ENCODE measurements at places on chromosomes 5 and 9.
A peak's percentile ranks its signal among the peaks of the same experiment; 100 is the strongest.

DNA sequence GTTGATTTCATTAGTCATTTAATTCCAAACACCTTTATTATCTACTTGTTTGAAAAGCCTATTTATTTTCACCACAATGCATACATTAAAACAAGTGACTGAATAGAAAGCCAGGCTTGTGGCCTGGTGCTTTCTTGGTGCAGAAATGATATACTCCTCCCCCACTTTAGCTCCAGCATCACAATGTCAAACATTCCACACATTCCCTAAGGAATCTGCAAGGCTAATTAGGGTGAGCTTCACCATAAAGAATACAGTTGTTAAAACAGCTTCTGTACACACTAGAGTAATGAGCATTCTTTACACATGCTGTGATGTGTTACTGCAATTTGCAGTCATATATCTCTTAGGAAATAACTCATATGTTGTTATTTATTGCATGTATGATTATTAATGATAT is 705.7 kb downstream of the CETN3 start:
- no peak for DNase-seq

GRCh38 chr5:95842854-95843544 is 20.5 kb upstream of the GLRX start:
- DNase-seq, result peak; percentile 60

DNA sequence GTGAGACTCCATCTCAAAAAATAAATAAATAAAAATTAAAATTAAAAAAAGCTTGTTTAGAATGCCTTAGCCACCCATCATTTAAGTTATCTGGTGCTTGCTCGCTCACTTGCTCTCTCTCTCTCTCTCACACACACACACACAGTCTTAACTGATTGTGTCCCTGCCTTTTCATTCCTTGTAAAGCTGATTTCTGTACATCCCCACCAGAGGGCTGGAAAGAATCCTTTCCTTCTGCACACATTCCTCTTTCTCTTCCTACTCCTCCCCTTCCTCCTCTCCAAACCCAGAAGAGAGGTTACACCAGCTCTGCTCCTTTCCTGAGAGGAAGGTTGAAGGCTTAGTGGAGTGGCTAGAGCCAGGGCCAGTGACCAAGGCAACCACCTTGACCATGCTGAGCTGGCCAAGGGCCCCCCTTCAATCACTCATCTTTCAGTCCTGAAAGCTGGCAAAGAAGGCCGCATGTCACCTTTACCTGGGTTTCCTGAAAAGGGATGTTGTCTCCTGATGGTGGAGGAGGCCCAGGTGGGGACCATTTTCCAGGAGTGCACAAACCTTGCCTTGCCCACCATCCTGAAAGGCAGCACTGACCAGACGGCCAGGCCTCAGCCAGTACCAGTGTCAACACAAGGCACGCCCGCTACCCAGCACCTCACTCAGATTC is 25.6 kb downstream of the STK10 start:
- no peak for DNase-seq

DNA sequence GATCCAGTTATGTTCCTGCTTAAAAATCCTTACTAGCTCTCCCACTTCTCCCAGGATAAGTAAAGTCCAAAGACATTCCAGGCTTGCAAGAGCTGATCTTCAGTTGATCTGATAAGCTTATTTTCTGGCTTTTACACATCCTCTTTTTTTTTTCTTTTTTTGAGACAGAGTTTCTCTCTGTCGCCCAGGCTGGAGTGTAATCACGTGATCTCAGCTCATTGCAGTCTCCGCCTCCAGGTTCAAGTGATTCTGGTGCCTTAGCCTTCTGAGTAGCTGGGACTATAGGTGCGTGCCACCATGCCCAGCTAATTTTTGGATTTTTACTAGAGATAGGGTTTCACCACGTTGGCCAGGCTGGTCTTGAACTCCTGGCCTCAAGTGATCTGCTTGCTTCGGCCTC is 37.3 kb upstream of the PTPN3 start:
- DNase-seq, result no peak

- DNase-seq, result peak; percentile 94
Measured at GRCh38 chr5:129094087-129094923, at the start of gene ISOC1. TSS of gene ISOC1 (plus strand) at chr5:129094749. CDS start at chr5:129094767, 18 bp downstream.

DNA sequence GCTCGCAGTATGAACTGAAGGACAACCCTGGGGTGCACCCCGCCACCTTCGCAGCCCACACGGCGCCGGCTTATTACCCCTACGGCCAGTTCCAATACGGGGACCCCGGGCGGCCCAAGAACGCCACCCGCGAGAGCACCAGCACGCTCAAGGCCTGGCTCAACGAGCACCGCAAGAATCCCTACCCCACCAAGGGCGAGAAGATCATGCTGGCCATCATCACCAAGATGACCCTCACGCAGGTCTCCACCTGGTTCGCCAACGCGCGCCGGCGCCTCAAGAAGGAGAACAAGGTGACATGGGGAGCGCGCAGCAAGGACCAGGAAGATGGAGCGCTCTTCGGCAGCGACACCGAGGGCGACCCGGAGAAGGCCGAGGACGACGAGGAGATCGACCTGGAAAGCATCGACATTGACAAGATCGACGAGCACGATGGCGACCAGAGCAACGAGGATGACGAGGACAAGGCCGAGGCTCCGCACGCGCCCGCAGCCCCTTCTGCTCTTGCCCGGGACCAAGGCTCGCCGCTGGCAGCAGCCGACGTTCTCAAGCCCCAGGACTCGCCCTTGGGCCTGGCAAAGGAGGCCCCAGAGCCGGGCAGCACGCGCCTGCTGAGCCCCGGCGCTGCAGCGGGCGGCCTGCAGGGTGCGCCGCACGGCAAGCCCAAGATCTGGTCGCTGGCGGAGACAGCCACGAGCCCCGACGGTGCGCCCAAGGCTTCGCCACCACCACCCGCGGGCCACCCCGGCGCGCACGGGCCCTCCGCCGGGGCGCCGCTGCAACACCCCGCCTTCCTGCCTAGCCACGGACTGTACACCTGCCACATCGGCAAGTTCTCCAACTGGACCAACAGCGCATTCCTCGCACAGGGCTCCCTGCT is 3.8 kb downstream of the IRX1 start:
- DNase-seq, result no peak

DNA sequence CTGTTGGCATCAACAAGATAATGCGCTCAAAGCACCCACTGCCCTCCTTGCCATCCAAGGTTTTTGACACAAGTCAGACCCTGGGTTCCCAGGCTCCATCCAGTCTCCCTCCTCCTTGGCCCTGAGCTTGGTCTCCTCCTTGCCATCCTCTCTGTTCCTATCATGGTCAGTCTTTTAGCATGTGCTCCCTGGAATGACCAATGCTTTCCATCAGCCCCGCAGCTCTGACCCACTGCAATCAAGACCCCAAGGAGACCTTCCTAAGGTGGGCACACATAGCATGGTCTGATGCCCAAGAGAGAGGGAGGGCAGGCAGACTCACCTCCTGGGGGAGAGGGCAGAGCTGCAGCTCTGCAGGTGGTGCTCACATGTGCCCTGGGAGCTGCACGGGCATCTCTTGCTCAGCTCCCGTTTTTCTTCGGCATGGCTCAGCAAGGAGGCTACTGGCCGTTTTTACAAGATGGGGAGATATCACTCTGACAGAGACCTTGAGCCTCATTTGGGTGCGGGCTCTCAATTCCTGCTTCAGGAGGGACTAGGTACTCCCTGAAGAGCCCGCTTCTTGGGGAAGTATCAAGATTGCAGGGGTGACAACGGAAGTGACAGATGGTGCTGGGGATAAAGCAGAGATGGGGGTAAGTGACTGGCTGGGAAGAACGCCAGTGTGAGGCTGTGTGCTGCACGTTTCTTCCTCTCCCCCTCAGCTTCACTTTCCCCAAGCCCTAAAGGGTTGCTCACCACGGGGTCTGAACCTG is 3.3 kb downstream of the SEPTIN8 start:
- DNase-seq, result no peak

DNA sequence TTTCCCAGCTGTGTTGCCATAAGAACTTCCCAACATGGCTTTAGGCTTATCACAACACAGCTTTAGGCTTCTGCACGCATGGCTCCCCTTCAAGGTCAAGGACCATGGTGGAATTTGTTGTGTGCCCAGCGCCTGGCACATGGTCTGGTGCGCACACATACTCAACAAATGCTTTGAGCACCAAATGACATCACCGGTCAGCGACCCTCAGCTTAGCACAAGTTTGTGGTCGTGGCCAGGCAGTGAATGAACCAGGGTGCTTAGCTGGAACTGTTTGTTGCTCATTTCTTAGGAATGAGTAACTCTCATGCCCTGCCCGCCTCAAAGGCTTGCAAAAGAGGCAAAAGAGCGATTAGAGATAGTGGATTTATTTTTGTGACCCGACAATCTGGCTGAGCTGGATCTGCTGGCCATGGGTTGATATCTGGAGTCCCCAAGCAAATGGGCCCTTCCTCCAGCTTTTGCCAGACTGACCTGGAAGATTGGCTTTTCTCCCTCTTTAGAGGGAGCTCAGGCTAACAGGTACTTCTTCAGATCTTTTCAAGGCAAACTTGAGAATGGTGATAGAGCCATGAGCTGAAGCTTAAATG is 58.9 kb downstream of the DAP start:
- no peak for DNase-seq

- DNase-seq, result no peak
Measured at GRCh38 chr9:97293207-97293721, 14.2 kb upstream of the CCDC180 start.

GRCh38 chr9:121930956-121931355 is 162.2 kb downstream of the TTLL11 start:
- no peak for DNase-seq

- no peak for DNase-seq
Measured at GRCh38 chr5:116032094-116032517, at the start of gene ARL14EPL. TSS of gene ARL14EPL (plus strand) at chr5:116032472. CDS start at chr5:116051466, 18,994 bp downstream.

GRCh38 chr5:59768152-59769040 is 125.1 kb downstream of the PDE4D start:
- DNase-seq, result peak; percentile 21

GRCh38 chr9:33273972-33274328 is 9.1 kb downstream of the CHMP5 start:
- no peak for DNase-seq

- DNase-seq, result no peak
Measured at GRCh38 chr9:15529566-15530324, 19.0 kb upstream of the PSIP1 start.

- DNase-seq, result no peak
Measured at GRCh38 chr9:107147134-107147533, 135.9 kb upstream of the RAD23B start.

GRCh38 chr9:71897577-71897976 is 13.4 kb downstream of the ABHD17B start:
- no peak for DNase-seq

GRCh38 chr5:67681703-67682102 is 485.1 kb upstream of the CD180 start:
- DNase-seq, result no peak

DNA sequence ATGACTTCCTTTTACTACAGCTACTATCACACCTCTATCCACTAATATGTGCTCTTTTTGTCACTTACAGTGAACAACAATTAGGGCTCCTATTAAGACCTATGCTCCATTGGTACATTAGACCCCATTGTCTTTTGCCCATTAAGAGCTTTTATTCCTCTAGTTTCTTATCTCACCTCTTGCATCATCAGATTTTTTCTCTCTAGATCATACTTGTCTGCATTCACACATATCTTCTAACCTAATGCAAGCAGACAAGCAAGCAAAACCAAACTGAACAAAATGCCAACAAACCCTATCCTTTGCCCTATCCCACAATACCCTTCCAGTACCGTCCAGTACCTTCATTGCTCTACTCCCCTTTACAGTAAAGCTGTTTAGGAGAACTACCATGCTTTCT is 10.1 kb upstream of the RBM27 start:
- DNase-seq, result no peak

GRCh38 chr5:18010053-18010452 is 375.8 kb downstream of the TAF11L14 start:
- no peak for DNase-seq

GRCh38 chr5:149389552-149390495 is 10.7 kb upstream of the IL17B start:
- no peak for DNase-seq

DNA sequence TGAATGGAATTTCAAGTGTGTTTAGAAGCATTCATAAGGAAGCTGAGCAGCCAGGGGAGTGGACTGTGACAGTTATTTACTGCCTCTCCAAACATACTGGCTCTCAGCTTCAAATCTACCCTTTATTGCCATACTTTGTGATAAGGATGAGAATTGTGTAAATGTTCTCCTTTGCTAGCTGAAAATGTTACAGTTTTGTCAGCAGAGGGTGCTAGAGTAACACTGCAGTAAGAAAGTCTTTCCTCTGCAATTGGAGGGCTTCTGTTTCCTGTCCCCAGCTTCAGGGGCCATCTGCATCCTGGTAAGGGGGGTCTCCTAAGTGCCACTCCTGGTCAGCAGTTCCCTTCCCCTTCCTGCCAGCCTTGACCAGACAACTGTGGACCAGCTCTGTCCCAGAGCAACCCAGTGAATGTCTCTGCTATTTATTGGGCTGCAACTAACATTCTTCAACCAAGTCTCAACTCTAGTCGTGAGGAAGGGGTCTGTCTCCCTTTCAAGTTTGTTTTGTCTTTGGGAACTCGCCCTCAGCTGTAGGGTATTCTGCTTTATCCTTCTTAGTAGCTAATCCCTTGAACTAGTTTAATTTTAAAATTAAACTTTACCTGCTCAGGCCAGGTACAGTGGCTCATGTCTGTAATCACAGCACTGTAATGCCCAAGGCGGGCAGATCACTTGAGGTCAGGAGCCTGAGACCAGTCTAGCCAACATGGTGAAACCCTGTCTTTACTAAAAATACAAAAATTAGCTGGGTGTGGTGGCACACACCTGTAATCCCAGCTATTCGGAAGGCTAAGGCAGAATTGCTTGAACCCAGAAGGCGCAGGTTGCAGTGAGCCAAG is 45.3 kb downstream of the RAPGEF6 start:
- DNase-seq, result peak; percentile 58

DNA sequence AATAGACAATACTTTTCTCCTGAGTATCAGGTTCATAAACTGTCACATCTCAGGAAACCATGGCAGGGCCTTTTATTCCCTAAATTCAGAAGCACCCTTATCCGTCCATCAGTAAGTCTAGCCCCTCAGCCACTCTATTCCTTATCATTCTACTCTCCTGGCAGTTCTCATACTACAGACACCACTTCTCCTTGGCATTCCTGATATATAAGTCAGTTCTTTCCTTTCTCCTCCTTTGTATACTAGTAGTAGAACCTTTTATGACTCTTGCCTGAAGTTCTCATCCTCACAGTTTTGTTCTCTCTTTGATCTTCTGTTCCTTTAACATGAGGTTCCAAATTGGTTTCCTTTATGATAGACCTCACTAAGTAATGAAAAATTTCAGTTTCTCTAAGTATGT is 29.3 kb downstream of the GRAMD2B start:
- DNase-seq, result no peak

- DNase-seq, result no peak
Measured at GRCh38 chr5:65252977-65253376, 228.7 kb downstream of the ADAMTS6 start.

GRCh38 chr5:55498457-55498856 is 36.3 kb downstream of the PLPP1 start:
- DNase-seq, result no peak

All from activated T-cell treated with anti-CD3 and anti-CD28 coated beads, Interleukin-2, amount 50 U/mL, for 1 hour (primary cell).